ENCODE measurements at places on chromosomes 6 and 20. TPM values are rescaled to one million over a fixed set of nuclear protein-coding genes. Genes with fewer than 3 reads are reported as not detected.

DDO gene
- not detected for polyA plus RNA-seq

ZNF133 gene
- 12.3 TPM for polyA plus RNA-seq

- peak; percentile 84 for DNase-seq
Measured at GRCh38 chr20:50146732-50147662, 6.5 kb downstream of the PEDS1 start.

- no peak for DNase-seq
Measured at GRCh38 chr6:132404736-132405135, 3.5 kb upstream of the MOXD1 start.

DNA sequence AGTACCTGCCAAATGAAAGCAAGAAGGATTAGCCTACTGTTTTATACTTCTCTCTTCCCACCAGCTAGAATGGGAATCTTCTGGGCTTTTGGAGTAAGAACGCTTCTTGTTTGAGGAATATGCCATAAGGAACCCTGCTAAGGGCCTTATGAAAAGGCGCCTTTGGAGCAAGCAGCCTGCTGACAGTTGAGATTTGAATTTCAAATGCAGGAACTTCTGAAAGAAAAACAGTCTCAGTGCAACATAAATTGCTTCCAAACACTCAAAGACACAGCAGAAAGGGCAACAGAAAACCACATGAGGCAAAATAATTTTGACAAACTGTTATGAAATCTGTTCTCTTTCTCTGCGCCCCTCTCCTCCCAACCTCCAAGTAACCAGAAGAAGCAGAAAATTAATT is 149.4 kb upstream of the B3GAT2 start:
- DNase-seq: no peak

DNA sequence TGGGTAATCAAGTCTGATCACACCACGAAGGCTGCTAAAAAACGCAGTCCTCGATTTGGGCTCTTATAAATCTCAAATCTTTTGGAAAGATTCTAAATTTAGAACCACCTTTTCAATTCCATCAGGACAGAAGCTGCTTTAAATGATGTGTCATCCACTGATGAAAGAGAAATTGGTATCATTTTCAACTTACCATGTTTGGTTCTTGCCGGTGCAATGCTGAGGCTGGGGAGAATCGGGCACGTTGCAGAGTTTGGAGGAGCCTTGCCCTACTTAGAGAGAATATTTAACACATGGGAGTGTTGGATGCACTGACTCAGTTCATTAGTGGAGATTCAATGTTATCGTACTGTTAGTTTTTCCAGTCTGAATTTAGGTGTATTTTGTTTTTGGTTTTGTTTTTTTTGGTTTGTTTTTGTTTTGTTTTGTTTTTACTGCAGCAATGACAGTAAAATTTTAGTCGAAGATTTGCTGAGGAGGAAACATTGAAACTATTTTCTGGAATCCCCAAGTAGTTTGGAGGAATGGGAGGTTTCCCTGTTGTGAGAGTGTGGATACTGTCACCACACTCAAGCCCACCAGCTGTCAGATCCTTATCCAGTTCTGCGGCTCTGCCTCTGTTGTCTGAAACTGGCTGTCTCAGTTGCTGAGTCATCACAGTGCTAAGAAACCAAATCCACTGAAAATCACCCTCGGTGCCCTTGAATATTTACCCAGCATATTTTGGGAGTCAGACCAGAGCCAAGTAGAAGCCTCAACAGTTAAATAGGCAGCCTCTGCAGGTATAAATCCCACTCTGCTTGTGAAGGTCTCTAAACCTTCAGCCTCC is 497.0 kb downstream of the BTBD3 start:
- DNase-seq: peak; percentile 58

- no peak for DNase-seq
Measured at GRCh38 chr6:151661928-151662327, 145.6 kb upstream of the ESR1 start.

GRCh38 chr6:13229205-13230085 is 98.9 kb downstream of the TBC1D7 start:
- no peak for DNase-seq

DNA sequence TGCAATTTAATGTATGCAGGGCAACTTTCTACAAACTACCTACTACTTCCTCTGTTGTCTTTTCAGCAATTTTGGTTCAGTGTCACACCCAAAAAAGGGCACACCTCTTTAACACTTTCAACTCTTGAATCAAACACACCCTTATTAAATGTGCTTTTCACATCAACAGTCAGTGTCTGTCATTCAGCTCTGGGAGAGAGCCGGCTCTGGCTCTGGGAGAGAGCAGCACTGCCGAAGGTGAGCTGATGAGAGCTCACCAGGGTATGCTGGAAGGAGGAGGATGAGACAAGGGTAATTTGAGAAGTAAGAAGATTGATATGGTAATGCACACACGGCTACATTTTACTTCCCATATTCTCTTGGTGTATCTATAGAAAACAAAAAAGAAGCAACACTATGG is 134.3 kb downstream of the RTN4IP1 start:
- no peak for DNase-seq

DNA sequence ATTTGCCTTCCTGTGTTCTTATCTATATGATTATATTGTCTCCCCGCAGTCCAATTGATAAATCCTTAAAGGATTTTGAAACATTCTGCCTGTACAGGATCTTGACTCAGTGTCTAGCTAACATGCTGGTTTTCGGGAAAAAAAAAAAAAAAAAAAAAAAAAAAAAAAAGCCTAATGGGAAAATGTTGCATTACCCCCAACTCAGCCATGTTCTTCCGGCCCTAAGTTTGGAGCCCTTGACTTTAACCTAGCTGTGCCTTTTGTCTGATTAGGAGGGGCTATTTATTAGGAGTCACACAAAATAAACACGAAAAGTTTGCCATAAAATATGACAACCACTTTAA is 244.4 kb upstream of the TCF21 start:
- DNase-seq: no peak

GRCh38 chr6:33277663-33278391 is 904 bp downstream of the B3GALT4 start:
- no peak for DNase-seq

- no peak for DNase-seq
Measured at GRCh38 chr6:95548188-95548786, 29.0 kb upstream of the MANEA start.

DNA sequence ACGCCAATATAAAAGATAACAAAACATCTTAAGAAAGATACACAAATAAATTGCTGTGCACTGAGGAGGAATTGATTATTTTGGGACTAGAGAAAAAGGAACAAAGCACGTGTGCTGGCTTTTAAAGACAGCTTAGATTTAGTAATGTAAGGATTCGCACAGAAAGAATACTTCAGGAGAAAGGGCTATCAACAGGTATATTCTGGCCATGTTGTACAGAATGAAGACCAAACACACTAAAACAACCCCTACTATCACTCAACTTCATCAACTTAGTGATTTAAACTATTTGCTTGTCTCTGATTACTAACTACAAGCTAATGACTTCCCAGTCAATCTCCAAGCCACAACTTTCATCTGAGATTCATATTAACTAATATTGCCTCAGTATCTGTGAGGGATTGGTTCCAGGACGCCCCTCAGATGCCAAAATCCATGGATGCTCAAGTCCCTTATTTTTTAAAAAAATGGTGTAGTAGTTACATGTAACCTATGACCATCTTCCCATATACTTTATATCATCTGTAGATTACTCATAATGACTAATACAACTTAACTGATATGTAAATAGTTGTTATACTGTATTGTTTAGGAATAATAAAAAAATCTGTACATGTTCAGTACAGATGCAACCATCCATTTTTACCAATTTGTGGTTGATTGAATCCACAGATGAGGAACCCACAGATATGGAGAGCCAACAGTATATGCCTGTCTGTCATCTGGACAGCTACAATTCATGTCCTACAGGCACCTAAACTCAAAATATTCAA is 4.5 kb downstream of the DEK start:
- peak; percentile 38 for DNase-seq

- DNase-seq: no peak
Measured at GRCh38 chr6:149127212-149127611, 190.3 kb upstream of the TAB2 start.

- no peak for DNase-seq
Measured at GRCh38 chr6:1479095-1479494, 89.7 kb downstream of the FOXF2 start.

Measured in foreskin keratinocyte (primary cell).